ENCODE measurements at places on chromosomes 5 and 9.
A peak's percentile ranks its signal among the peaks of the same experiment; 100 is the strongest.

DNA sequence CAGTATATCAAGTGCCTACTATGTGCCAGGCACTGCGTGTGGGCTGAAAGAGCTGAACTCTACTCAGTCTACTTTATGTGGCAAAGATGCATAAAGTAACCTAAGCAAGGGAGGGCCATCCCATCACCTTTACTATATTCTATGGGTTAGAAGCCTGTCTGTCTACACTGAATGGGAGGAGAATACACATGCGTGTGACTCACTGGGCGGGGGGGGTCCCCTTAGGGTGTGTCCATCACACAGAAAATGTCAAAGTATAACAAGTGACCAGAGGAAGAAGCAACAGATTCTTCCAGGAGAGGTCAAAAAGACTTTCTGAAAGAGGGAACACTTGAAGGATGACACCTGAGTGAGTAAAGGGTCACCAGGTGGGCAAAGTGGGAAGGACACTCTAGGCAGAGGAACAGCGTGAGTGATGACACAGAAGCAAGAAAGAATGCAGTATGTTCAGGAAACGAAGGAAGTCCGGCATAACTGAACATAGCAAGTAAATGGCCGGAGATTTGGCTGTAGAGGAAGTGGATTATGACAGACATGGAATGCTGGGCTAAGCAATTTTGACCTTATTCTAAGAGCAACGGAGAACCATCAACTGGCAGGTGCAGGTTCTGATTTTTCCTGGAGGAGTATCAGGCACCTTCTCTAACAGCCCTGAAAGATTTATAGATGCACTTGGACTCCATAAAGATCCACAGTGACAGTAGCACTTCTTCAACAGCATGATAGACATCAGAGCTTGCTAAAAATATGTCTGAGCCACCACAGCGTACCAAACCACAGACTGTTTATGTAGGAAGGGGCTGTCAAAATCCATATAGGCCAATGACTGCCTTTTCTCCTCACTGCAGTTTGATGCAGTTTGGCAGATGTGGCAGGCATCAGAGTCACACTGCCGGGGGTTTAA lies 8.0 kb upstream of the WHRN start:
- DNase-seq: no peak

- no peak for DNase-seq
These were observed 470.8 kb downstream of the ENC1 start for GRCh38 chr5:74169701-74170100.

DNA sequence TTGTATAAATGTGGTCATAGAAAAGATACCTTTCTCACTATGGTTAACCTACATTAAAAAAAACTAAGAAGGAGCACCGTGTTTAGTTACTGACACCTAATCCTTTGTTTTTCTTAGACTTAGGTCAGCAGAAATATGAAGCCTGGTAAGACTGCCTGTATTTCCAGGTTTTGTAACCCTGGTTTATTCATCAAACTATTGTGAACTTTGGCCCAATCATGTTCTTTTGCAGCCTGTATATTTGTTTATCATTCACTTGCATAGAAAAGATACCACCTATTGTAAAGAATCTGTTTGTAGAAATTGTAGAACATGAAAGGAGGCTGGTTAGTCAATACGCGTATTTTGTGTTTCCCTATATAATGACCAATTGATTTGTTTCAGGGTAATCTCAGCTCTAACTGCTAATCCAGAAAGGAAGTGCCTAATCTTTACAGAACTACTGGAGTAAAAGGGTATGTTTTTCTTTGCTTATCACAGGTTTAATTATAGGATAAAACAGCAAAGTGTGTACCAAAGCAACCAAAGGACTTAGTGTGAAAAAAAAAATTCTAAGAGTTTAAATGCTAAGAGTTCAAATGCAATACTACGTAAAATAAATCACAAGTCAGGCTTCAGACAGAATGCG lies 103.6 kb downstream of the LURAP1L start:
- DNase-seq: no peak

DNA sequence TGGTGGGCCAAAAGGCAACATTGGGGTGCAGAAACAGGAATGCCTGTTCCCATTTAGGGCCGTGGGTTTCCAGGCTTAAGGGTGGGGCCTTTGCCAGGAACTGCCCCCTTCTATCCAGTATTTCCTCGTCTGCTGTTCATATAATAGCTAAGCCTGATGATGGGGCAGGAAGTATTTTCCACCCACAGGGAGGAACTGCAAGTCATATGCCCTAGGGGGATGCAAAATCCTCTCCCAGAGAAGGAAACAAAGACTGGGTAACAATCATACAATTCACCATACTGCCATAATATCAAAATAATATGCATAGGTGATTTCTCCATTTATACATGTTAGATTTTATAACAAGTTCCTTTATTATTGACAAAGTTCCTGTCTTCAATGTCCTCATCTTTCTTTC lies 20.5 kb upstream of the RPS23 start:
- no peak for DNase-seq

GRCh38 chr9:136249877-136250559 lies 4.4 kb upstream of the QSOX2 start:
- DNase-seq: no peak

GRCh38 chr5:91382530-91383026 lies 539 bp downstream of the ARRDC3 start:
- peak; percentile 31 for DNase-seq

- no peak for DNase-seq
These were observed 354.8 kb downstream of the NR2F1-AS1 start for GRCh38 chr5:93226202-93226735.

- no peak for DNase-seq
These were observed 33.1 kb downstream of the ZNF366 start for GRCh38 chr5:72474046-72474500.

DNA sequence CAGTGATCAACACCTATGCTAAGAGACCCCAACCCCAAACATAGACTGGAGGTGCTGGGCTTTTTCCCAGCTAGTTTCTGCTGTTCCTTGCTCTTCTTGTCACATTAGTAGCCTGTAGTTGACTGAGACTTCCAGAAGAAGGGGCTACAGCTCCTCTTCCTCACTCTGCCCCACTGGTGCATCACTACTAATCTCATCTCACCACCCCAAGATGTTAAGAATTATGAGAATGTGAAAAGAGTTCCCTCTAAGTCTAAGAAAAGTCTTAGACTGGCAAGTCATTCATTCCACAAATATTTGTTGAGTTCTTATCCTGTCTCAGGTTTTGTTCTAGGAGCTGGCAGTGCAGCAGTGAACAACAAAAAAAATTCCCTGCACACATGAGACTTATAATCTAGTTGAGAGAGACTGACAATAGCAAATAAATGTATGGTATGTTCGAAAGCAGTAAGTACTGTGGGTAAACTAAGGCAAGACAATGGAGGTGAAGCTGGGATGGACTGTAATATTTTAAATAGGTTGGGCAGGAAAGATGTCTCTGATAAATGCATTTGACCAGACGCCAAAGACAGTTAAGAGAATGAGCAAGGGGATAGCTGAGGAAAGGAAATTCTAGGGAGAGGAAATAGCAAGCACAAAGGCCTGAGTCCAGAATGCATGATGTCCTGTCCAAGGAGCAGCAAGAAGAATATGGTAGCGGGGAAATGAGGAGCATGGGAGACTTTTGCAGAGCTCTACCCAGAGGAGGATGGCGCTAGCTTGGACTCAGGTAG lies 92.3 kb downstream of the PTCD2 start:
- no peak for DNase-seq

DNA sequence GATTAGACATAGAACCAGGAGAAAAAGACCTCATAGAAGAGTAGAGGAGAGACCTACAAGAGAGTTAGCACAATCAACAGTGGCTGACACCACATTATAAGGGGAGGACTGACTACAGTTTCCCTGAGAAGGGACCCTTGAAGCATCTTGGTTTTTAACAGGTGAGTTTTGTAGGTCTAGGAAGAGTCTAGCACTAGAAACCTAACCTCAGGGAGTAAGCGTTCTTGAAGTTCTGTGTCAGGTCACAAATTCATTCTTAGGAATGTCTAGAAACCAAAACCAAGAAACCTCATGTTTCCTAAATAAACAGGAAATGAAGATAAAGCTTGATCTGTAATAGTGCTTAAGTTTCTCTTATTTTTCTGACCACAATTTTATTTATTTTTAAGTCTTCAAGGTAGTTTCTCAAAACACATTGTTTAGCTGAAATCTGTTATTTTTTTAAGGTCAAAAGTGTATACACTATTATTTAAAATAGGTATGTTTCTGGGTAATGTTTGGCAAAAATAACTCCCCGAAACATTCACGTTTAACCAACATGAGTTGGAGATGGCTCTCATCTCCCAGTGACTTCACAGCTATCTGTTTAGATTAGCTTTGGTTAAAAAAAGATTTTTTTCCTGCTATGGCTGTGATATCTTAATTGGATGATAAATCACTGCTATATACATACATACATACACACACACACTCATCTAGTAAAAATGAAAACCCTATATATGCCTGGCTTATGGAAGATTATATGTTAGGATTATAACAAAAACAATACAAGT lies 37.1 kb downstream of the MAP3K1 start:
- DNase-seq: no peak

- DNase-seq: no peak
These were observed 250.8 kb upstream of the KLF4 start for GRCh38 chr9:107740088-107740980.

- DNase-seq: no peak
These were observed 91.8 kb upstream of the DAPK1 start for GRCh38 chr9:87405677-87406542.

DNA sequence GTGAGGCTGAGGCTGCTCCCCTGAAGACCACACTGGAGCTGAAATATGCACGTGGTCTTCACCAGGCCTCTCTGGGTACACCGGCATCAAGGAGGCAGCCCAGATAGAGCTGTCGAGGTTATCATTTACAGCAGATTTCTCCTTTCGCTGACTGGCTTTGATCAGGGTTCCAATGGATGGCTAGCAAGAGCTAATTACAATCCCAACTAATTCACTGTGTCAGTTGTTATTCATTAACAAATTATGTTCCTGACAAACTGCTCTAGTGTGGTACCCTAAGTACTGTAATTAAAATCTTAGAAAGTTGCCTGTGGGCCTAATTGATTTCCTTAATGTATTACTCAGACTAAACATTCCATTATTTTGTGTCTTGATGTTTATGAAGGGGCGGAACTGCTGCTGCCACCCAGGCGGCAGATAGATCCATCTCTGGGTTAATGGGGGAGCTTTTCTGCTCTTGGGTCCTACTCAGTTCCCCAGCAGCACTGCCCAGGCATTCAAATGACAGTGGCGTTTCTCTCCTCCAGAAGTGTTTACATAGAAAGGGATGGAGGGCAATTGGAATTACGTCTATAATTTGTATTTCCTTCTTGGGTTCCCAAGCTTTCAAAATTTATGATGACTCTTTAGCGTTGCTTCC lies 71.7 kb upstream of the RAD23B start:
- DNase-seq: no peak

GRCh38 chr5:171318026-171318425 lies 9.0 kb downstream of the TLX3 start:
- DNase-seq: no peak

GRCh38 chr9:96025995-96026602 lies 150.6 kb downstream of the ERCC6L2 start:
- no peak for DNase-seq

DNA sequence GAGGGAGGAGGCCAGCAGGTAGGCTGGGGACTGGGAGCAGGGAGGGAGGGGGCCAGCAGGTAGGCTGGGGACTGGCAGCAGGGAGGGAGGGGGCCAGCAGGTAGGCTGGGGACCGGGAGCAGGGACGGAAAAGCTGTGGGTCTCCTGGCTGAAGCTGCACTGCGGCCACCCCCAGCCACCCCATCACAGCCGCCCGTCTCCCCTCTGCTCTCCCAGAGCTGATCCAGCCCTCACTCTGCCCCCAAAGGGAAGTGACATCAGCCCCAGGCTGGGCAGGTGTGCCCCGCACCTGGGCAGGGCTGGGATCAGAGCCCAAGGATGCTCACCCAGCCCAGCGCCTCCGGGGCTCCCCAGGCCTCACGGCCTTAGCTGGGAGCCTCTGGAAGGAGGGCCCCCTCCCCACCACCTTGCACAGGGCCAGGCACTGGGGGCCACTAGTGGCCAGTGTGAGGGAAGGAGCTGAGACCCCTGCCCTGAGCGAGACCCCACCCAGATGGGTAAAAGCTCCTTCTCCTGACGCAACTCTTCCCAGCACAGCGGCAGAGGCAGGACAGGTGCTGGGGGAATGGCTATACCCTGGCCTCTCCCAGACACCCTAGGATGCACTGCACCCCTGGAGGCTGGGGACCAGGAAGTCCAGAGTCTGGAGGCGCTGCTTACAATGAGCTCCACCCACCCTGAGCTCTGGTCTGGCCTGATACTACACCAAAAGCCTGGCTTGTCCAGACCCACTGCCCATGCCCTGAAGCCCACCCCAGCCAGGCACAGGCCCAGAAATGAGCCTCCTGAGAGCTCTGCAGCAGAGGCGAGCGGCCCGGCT lies 11.6 kb downstream of the AGPAT2 start:
- DNase-seq: no peak

DNA sequence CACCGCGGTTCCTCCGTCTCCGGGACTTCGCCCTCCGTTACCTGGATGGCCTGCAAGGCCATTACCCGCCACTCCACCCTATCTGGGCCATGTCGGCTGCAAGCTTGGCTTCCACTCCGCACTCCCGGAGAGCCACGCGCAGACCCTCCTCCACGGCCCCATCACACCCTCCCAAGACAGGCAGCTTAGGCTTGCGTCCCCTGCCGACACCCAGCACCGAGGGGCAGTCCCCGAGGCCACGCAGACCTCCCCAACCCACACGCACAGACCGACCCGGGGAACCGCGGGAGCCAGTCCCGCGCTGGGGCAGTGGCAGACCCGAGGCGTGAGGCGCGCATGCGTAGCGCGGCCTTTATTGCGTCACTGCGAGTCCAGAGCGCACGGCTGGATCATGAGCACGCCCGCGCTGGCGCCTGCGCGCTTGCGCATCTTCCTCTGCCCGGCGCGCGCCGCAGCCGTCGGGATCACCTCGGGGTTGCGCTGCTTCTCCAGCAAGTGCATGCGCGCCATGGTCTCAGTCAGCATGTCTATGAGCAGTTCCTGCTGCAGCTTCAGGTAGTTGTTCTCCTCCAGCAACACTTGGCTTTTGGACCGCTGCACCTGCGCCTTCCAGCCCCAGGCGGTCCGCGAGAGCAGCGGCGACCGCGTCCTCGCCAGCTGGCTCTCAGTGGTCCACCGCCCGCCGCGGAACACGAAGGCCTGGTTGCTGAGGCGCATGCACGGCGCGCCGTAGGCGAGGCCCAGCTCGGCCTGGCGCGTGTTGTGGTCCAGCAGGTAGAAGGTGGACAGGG lies 2.4 kb downstream of the CBY3 start:
- peak; percentile 90 for DNase-seq

DNA sequence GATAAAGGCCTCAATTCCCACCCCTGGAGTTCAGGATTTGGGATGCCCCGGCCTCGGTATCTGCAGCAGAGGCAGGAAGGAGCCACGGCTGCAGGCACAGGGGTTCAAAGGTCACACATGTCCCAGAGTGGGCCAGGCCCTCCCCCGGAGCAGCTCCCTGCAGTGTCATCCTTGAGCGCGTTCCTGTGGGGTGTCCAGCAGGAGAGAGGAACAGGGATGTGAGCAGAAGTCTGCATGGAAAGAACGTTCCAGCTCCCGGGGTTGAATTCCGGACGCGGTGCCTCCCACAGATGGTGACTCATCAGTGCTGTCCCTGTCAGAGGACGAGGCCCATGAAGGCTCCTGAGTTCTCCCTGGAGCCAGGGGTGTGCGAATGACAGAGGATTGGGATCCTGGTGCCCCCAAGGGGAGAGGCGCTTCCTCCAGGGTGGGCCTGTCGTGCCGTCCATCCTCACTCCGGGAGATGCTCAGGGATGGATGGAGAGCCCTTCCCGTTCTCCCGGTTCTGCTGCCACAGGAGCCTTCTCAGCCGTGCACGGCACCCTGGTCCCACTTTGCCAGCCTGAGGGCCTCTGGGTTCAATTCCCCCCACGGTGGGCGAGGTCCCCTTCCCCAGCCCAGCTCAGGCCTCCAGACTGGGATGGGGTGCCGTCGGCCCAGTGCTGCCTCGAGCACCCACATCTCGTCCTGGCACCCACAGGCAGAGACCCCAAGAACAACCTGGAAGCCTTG lies 3.1 kb downstream of the LCN1 start:
- DNase-seq: no peak

Measured in activated gamma-delta T cell treated with Interleukin-2 at 50 U/mL for 16 hours (primary cell).